ENCODE measurements at places on chromosomes 7 and 10. TPM values are rescaled to one million over a fixed set of nuclear protein-coding genes. Genes with fewer than 3 reads are reported as not detected.

AFAP1L2 gene
- 0.89 TPM for polyA plus RNA-seq

GIGYF1 gene
- 7.5 TPM for polyA plus RNA-seq

GRID2IP gene
- not detected for polyA plus RNA-seq

GFRA1 gene
- polyA plus RNA-seq: 20.5 TPM

LIPM gene
- not detected for polyA plus RNA-seq

SFRP5 gene
- polyA plus RNA-seq: 3.7 TPM

VSIR gene
- polyA plus RNA-seq: 7.2 TPM

SLC35B4 gene
- 5.7 TPM for polyA plus RNA-seq

ANXA8L1 gene
- 0.66 TPM for polyA plus RNA-seq

KLF14 gene
- polyA plus RNA-seq: not detected

SHTN1 gene
- polyA plus RNA-seq: 11.7 TPM

DNA sequence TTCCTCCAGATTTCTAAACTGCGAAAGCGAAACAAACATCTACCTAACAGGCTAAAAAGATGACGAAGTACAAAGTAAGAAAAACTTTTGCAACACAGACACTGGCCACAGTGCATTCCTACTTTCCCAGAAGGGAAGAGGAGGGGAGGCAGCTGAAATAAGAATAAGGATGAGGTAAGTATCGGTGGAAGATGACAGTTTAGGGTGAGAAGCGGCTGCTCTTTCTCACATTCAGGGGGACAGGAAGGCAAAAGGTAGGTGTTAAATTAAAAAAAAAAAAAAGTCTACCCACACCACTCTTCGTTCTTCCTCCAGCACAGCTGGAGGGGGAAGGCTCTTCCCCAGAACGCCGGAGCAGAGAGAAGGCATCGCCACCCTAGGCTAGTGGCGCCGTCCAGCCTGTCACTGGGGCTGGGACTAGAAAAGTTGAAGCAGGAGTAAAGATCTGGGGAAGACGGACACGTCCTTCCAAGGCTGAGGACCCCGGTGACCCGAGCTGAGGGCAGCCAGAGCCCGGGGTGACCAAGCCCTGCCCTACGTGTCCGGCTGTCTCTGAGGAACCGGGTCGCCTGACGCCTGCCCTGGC is 846 bp downstream of the DNAJC1 start:
- H3K27ac ChIP-seq: peak overlapping the region; percentile 98
- DNase-seq: no peak
- H3K4me3 ChIP-seq: peak overlapping the region; percentile 74
- no peaks in the 10 kb centered on the region for H3K36me3 ChIP-seq
- peaks cover 11% of the 10 kb centered on the region for H3K4me1 ChIP-seq
- no peaks in the 10 kb centered on the region for H3K27me3 ChIP-seq

DNA sequence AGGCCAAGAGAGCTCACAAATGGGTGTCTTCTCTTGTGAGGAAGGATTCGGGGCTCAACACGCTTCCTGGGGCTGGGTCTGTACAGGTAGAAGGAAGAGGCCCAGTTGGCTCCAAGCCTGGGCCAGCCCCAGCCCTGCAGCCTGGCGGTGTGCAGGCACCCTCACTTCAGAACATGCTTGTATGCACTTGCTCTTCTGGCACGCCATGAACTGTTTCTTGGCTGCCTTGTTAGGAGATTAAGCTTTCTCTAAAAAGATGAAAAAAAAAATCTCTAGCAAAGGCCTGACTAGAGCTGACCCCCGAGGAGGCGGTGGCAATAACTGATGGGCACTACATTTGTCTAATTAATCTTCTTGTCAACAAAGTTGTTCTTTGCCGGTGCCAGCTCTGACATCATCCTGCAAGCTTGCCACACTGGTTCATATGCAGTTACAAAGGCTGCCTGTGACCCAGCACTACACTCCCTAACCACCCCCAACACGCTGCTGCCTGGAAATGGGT is 94.7 kb downstream of the WDR11 start:
- H3K4me3 ChIP-seq: no peak overlapping the region
- H3K27me3 ChIP-seq: peaks cover 7% of the 10 kb centered on the region
- H3K36me3 ChIP-seq: no peaks in the 10 kb centered on the region
- no peak for DNase-seq
- peak overlapping the region; percentile 41 for H3K27ac ChIP-seq

GRCh38 chr7:80183900-80184685 is 49.5 kb downstream of the GNAI1 start:
- H3K4me1 ChIP-seq: peaks cover 11% of the 10 kb centered on the region
- H3K36me3 ChIP-seq: no peaks in the 10 kb centered on the region
- DNase-seq: no peak
- no peak overlapping the region for H3K4me3 ChIP-seq
- H3K27ac ChIP-seq: no peak overlapping the region
- H3K27me3 ChIP-seq: no peaks in the 10 kb centered on the region

DNA sequence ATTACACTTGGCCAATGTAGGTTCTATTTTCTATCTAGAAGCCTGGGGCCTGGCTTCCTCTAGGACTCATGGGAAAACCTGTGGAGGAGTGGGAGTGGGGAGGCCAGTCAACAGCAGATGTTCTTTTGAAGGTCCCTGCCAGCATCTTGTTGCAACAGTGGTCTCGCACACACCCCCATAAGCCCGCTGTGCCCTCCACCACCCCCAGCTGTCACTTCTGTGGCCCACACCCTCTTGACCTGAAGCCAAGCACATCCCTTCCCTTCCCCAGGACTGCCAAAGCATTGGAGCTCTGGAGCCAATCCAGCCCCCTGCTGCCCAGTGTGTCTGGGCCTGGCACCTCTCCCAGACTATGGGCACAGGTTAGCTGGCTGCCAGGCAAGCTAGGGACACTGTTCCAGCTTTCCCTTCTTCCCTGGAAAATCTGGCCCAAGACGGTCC is 1.9 kb upstream of the STX1A start:
- DNase-seq: no peak
- no peaks in the 10 kb centered on the region for H3K27me3 ChIP-seq
- peaks cover 12% of the 10 kb centered on the region for H3K4me1 ChIP-seq
- H3K27ac ChIP-seq: no peak overlapping the region
- no peak overlapping the region for H3K4me3 ChIP-seq

GRCh38 chr7:87806150-87806549 is 70.0 kb downstream of the SLC25A40 start:
- H3K36me3 ChIP-seq: no peaks in the 10 kb centered on the region
- no peaks in the 10 kb centered on the region for H3K4me1 ChIP-seq
- no peak for DNase-seq
- H3K27ac ChIP-seq: no peak overlapping the region

DNA sequence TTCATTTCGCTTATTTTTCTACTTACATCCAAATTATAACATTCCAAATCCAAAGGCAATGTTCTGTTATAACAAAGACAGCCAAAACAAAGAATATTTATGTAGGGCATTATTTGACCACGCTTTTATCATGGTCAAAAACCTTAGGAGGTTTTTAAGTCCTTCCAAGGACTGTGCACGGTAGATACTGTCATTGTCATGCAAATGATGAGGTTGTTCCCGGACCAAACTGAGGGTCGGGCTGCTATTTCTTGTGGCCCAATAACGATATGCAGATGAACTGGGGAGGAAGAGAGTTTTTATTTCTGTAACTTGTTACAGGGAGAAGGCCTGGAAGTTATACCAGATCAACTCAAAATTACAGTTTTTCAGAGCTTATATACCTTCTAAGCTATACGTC is 56.6 kb upstream of the STEAP4 start:
- H3K27me3 ChIP-seq: no peaks in the 10 kb centered on the region
- no peak for DNase-seq
- H3K27ac ChIP-seq: no peak overlapping the region
- H3K36me3 ChIP-seq: no peaks in the 10 kb centered on the region
- no peak overlapping the region for H3K4me3 ChIP-seq

GRCh38 chr10:44865289-44865671 is 45.9 kb upstream of the TMEM72 start:
- no peak overlapping the region for H3K27ac ChIP-seq
- no peaks in the 10 kb centered on the region for H3K27me3 ChIP-seq
- H3K4me1 ChIP-seq: peaks cover 15% of the 10 kb centered on the region
- no peaks in the 10 kb centered on the region for H3K36me3 ChIP-seq
- no peak overlapping the region for H3K4me3 ChIP-seq
- no peak for DNase-seq

DNA sequence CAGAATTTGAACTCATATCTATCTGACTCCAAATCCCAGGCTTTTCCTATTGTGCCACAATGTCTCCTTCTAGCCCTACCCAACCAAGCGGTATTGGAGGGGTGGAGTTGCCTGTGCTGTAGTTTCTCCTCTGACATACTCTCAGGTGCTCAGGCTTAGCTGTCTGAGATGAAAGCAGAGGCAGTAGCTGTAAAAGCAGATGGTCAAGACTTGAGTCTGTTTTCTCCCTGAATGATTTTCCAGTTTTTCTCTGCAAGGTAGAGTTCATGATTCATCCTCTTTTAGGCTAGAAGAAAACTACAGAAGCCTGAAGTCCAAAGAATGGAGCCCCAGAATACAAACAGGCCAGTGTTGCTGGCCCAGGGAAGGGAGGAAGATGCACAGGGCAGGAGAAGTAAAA is 130.0 kb downstream of the PDE1C start:
- no peaks in the 10 kb centered on the region for H3K4me1 ChIP-seq
- H3K27ac ChIP-seq: no peak overlapping the region

DNA sequence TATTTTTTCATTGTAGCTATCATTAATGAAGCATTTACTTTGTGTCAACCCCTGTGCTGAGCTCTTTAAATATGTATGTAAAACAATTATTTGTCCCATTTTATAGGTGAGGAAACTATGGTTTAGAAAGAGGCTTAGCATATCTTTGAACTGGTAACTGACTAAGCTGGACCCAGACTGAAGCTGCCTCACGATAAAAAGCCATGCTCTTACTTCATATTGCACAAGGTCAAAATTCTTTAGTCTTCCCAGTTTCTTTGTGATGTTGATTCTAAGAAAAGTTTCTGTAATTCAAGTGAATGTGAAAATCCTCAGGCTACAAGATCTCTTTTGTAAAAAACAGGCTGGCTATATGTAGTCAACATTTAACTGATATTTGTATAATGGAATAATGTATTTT is 46.6 kb upstream of the SLC16A12 start:
- no peak overlapping the region for H3K4me3 ChIP-seq
- no peak for DNase-seq
- no peaks in the 10 kb centered on the region for H3K4me1 ChIP-seq
- peaks cover 2% of the 10 kb centered on the region for H3K36me3 ChIP-seq

DNA sequence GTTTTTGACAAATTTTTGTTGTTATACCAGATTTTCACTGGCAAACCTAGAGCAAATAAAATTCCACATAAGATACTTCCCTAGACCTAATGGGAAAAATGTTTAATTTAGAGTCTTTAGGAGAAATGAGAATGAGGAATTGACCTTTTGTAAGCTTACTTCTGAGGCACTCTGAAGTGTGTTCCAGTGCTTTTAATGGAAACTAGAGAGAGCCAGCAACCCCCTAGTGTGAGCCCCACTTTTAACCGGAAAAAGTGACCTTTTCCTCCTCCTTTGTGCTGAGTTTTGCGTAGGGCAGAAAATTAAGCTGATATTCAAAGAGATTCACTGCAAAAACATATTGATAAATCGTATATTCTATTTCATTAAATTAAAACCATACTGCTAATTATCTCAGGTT is 5.2 kb downstream of the IKZF1 start:
- H3K27me3 ChIP-seq: no peaks in the 10 kb centered on the region
- H3K4me3 ChIP-seq: no peak overlapping the region
- H3K36me3 ChIP-seq: no peaks in the 10 kb centered on the region

DNA sequence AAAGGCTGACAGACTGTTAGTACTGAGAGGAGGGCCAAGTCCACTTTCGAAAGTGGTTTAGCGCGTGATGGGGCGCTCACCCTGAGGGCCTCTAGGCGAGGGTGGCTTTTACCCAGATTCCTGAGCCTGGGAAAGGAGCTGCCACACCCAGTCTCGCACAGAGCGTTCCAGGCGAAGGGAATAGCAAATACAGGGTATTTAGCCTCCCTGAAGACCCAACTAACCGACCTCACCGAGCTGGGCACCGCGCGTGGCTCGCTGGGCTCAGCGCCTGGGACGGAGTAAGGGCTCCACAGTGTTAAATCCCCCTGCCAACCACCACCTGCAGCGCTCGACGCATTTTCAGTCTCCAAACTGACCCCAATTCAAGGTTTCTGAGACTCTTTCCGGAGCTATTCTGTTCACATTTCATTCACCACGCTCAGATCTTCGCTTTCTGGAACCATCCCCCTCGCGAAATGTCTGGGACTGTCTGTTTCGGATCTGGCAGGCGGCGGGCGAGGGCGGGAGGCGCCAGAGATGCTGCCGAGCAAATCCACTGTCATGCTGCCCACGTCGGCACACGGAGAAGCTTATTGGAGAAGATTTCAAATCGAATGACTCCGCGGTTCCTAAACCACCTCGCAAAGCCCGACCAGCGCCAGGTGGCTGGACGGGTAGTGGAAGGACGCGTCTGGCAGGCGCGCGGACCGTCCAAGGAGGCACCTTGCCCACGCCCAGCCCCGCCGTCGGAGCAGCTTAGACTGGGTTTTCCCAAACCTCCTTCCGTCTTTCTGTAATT is 1.4 kb upstream of the OSBPL3 start:
- H3K4me1 ChIP-seq: peaks cover 14% of the 10 kb centered on the region
- H3K27ac ChIP-seq: no peak overlapping the region
- peak overlapping the region; percentile 27 for H3K4me3 ChIP-seq
- DNase-seq: peak; percentile 40

- DNase-seq: no peak
- H3K4me3 ChIP-seq: no peak overlapping the region
- H3K27me3 ChIP-seq: no peaks in the 10 kb centered on the region
- H3K4me1 ChIP-seq: no peaks in the 10 kb centered on the region
Measured at GRCh38 chr10:17059197-17059688, 70.4 kb downstream of the CUBN start.

GRCh38 chr7:64795176-64795575 is 948 bp downstream of the ZNF138 start:
- no peak for DNase-seq
- H3K4me3 ChIP-seq: peak overlapping the region; percentile 70
- peaks cover 4% of the 10 kb centered on the region for H3K36me3 ChIP-seq

DNA sequence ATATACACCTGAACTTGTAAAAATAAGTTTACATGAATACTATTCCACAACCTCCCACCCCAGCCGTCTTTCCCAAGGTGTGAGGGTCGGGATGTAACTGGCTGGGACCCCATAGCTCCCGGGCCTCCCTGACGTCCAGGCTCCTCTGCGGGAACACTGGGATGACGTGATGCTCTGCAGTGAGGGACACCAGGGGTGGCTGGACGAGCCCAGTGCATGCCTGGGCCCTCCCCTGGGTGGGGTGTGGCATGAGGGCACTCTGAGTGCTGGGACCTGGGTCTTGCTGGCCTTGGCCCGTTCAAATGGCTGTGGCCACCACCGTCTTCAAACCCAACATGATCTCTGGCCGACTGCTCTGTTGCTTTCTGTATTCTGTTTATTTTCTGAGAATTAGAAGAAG is 182.4 kb downstream of the DNAJB6 start:
- no peak overlapping the region for H3K27ac ChIP-seq
- H3K4me3 ChIP-seq: no peak overlapping the region
- no peaks in the 10 kb centered on the region for H3K27me3 ChIP-seq
- DNase-seq: no peak

DNA sequence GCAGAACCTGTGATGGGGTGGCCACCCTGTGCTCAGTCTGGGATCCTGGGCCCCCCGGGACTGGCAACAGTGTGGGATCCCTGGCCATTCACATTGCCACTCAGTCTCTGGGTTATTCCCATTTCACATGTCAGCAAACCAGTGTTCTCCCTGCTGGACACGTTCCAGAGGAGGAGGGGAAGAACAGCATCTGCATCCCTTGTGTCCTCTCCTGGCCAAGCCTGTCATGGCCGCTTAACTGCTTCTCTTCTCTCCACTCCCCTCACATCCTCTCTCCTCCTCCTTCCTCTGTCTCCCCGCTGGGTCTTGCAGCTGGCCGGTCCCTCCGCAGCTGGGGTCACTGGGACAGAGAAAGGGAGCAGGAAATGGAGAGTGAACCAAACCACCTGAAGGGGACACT is 74.4 kb downstream of the C10orf105 start:
- H3K4me3 ChIP-seq: no peak overlapping the region
- no peak overlapping the region for H3K27ac ChIP-seq
- DNase-seq: no peak
- peaks cover 13% of the 10 kb centered on the region for H3K4me1 ChIP-seq
- H3K27me3 ChIP-seq: no peaks in the 10 kb centered on the region
- H3K36me3 ChIP-seq: no peaks in the 10 kb centered on the region

Measured in liver (tissue), 10 donors.